ENCODE measurements at places on chromosomes 12 and 14.

DNA sequence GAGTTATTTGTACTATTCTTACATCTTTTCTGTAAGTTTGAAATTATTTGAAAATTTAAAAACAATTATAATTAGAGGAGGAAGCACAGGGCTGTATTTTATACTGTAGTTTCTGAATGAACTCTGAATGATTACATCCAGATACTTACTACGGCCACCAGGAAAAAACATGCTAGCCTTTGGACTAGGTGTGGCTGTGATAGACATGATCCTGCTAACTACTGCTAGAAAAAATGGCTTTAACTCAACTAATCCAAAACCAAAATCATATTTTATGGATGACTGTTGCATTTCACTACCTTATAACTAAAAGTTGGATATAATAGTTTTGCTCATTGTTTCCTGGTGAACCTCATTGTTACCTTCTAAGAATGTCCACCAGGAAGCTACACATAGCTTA is 15.1 kb upstream of the SLC25A3 start:
- no peak for DNase-seq

DNA sequence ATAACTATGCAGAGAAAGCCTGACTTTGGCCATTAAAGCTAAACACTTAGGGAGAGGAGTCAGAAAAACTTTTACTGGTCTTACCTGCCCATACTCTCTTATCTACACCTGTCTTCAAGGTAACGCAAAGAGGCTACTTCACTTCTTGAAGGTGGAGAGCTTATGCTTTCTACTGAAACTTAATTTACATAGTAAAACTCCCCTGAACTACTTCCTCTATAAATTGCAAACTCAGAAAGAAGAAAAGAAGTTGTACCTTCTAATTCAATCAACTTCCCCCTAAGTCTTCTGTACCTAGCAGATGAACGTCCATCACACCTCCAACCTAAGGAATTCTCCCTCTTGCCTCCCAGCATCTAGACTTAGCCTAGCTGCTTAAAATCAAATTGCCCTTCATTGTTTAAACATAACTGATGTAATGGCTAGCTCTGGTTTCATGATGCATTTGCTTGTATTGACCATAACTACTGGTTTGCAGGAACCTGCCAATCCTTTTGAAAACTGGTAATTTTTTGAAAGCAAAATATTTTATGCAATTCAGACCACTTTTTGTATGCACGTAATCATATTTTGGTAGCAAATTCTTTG is 87.7 kb downstream of the STON2 start:
- DNase-seq: no peak

GRCh38 chr12:45503899-45504298 is 225.6 kb upstream of the ARID2 start:
- no peak for DNase-seq

- no peak for DNase-seq
Measured at GRCh38 chr12:81962126-81962856, 203.1 kb upstream of the PPFIA2 start.

- DNase-seq: no peak
Measured at GRCh38 chr12:131833896-131834641, 5.9 kb downstream of the MMP17 start.

DNA sequence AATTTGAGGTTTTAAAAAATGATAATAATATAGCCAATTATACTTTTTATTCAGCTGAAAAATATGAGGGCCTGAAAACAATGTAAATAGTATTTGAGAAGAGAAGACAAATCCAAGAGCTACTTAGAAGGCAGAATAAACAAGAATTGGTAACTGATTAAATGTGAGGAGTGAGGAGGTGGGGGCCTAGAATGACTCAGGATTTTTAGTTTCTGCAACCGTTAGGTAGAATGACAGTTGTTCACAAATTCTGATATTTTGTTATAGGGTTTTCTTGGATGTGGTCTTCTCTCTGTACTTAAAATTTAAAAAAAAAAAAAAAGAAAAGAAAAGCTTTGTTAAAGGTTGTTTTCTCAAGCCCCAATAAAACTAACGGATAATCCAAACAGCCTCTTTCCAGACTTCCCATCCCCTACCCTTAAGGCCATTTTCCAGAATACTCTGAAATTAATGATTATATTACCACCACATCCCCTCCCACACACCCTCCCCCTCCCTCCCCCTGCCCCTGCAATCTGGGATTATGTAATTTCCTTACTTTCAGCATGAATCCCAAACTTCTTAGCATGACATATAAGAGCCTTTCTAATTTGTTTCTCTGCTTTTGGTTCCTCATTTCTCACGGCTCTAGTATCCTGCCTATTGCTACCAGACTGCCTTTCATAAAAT is 50.4 kb downstream of the LRP6 start:
- DNase-seq: no peak

- no peak for DNase-seq
Measured at GRCh38 chr12:108620236-108620879, 13.3 kb downstream of the SELPLG start.

- no peak for DNase-seq
Measured at GRCh38 chr12:9867531-9867930, 1.6 kb downstream of the CLEC2B start.

DNA sequence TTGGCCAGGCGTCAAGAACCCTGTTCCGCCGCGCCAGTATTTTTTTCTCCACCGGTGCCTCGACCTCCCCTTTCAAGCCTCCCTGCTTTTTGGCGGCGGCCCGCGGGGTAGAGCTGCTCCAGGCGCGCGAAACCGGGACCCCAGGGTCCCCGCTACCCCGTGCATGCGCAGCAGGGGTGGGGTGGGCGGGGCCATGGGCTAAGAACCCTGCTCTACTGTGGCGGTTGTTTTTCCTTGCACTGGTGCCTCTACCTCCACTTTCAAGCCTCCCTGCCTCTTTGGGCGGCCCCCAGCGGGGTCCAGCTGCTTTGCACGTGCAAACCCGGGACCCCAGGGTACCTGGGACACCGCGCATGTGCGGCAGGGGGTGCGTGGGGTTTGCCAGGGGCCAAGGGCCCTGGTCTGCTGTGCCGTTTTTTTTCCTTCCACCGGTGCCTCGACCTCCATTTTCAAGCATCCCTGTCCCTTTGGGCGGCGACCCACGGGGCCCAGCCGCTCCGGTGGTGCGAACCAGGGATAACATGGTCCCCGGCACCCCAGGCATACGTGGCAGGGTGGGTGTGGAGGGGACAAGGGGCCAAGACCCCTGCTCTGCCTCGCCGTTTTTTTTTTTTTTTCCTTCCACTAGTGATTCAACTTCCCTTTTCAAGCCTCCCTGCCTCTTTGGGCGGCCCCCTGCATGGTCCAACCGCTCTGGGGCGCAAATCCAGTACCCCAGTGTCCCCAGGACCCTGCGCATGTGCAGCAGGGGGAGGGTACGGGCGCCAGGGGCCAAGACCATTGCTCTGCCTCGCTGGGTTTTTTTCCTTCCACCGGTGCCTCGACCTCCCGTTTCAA is 326.8 kb downstream of the ALG10 start:
- no peak for DNase-seq

- DNase-seq: peak; percentile 17
Measured at GRCh38 chr12:123571343-123571813, 13.0 kb upstream of the TMED2 start.

- DNase-seq: peak; percentile 17
Measured at GRCh38 chr12:83823386-83824045, 1089.1 kb downstream of the SLC6A15 start.

- no peak for DNase-seq
Measured at GRCh38 chr12:18567787-18568186, 170.0 kb downstream of the PLCZ1 start.

DNA sequence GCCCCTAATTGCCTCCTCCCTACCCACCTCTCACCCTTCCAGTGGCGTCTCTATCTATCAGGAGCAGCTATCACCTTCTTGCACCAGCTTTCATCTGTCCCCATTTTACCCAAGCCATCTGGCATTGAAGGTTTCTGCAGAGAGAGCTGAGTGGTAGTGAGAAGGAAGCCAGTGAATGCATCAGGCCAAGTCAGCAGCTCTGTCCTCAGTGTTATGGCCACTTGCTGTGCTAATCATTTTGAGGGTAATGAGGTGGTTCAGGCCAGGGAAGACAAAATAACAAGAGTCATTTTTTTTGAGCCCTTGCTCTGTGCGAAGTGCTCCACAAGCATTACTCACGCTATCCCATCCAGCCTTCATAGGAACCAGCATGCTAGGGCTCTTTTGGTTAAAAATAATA is 164.7 kb downstream of the SUDS3 start:
- no peak for DNase-seq

GRCh38 chr14:88392609-88393008 is 7.2 kb downstream of the SPATA7 start:
- DNase-seq: no peak

GRCh38 chr14:51614707-51615106 is 37.0 kb upstream of the FRMD6 start:
- DNase-seq: no peak

GRCh38 chr14:33734387-33734786 is 216.5 kb downstream of the EGLN3 start:
- DNase-seq: no peak

DNA sequence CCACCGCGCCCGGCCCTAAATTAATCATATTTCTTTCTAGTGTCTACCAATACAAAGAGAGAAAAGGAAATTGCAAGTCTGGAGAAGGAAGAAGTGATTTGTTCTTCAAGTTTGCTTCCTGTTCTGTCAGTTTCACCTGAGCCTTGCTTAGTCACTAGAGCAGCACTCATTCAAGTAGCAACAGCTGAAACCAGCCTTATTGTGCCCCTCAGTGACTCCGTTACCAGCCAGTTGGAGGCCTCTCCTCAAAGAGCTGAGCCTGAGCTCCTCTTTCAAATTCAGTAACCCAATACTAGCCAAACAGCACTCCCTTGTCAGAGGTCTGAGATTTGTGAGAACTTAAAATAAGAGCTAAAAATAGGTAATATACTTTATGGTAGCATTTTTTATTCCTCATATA is 17.4 kb downstream of the PAWR start:
- no peak for DNase-seq

All from putamen (tissue), 1 donor.